ENCODE measurements at places on chromosomes 12 and 14.

- DNase-seq = no peak
These were observed 45.1 kb downstream of the MYF5 start for GRCh38 chr12:80761838-80762237.

- DNase-seq = peak; percentile 24
These were observed 1.2 kb downstream of the KLHDC2 start for GRCh38 chr14:49769171-49769570.

DNA sequence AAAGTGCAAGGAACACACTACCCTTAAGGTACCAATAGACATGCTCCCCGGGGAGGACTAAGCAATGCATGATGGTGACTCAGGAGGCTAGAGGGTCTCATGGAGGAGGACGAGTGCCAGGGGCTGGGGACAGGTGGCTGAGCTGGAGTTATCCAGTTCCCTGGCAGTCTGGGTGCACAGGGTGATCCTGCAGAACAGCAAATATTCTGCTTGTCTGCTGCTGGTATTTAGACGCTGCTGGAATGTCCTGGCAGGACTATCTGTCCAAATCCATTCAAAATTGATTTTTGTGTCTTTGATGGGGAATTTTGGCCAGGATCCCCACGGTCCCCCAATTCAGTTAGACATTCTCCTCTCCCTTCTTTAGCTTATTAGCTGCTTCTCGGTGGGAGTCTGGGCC, 138.7 kb downstream of the C12orf75 start:
- no peak for DNase-seq

GRCh38 chr12:31117203-31118011, 43.7 kb downstream of the DDX11 start:
- DNase-seq = no peak

DNA sequence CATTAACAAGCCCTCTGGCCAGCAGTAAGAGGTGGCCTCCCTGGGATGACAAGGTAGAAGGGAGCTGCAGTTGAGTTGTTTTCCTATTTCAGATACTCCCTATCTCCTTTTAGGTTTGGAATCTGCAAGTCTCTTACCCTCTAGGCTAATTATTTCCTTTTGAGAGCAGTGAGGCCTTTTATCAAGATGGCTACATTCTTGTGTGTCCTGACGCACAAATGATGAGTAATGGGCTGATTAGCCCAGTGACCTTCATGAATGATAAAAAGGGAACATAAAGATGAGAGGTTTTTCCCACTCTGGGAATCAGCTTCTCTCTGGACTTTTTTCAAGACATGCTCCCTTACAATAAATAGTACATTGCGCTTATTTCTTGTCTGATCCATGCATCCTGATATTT, 22.9 kb downstream of the DYRK2 start:
- no peak for DNase-seq

- DNase-seq = no peak
These were observed 117.6 kb upstream of the RASSF8 start for GRCh38 chr12:25840678-25841465.
